ENCODE measurements at places on chromosomes 16 and 17.

GRCh38 chr16:28882551-28883160, 4.4 kb downstream of the ATP2A1 start:
- no peak for DNase-seq

DNA sequence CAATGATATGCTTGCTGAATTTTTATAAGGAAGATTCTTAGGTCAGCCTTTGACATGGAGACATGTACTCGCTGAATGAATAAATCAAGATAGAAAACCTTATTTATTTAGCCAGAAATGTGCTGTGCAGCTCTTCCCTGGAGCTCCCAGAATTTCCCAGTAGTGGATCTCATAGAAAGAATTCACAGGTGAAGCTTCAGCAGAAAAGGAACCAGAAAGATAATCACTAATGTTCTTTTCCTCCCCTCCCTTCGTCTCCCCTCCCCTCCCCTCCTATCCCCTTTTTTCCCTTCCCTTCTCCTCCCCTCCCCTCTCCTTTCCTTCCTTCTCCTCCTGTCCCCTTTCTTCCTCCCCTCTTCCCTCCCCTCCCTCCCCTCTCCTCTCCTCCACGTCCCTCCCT, 158.2 kb downstream of the MAP2K6 start:
- DNase-seq: no peak

DNA sequence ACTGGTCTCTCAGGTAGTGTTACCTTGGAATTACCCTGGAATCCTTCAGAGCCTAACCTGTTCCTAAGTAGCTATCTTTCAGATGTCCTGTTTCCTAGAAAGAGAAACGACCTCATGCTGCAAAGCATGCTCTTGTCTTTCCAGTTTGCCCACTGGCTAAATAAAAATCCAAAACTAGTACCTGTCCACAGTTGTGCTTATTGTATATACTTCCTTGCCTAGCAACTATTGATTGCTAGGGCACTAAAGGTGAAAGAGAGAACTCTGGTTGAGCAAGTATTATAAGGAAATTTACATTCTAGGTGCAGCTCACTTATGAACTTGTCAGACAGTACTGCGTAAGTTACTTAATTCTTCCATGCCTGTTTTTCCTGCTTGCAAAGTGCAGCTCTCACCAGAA, 38.5 kb downstream of the LIG3 start:
- DNase-seq: no peak

- DNase-seq: no peak
These were observed 210.1 kb upstream of the HS3ST4 start for GRCh38 chr16:25481636-25482035.

GRCh38 chr17:47423406-47424295, 99.9 kb downstream of the EFCAB13 start:
- peak; percentile 56 for DNase-seq

GRCh38 chr16:9256196-9256595, 164.8 kb downstream of the HAPSTR1 start:
- no peak for DNase-seq

- no peak for DNase-seq
These were observed 23.9 kb downstream of the CCDC102A start for GRCh38 chr16:57512296-57513001.

- no peak for DNase-seq
These were observed 9.6 kb upstream of the EIF1 start for GRCh38 chr17:41678907-41679739.

- DNase-seq: no peak
These were observed 2.0 kb downstream of the TMEM11 start for GRCh38 chr17:21211825-21212479.
